Pancreas (tissue), 10 donors: ENCODE measurements at places on chromosomes 7 and 10. TPM values are rescaled to one million over a fixed set of nuclear protein-coding genes. Genes with fewer than 3 reads are reported as not detected.

GRCh38 chr10:35540296-35541164 is 64.6 kb upstream of the GJD4 start:
- DNase-seq: no peak

DNA sequence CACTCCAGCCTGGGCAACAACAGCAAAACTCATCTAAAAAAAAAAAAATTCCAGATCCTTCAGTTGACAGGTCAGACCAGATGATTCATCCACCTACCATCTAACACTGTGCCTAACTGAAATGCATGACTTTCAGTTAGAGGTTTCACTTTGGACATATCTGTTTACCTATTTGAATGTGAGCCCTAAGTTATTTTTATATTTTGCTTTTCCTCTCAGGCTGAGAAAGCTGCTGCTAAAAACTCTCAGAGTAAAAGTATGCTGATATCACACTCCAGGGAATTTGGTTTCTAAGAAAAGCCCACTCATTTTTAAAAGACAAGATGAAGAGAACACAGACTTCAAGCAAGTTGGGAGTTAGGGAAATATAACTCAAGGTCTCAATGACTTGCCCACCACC is 126.0 kb downstream of the SGMS1 start:
- no peak for DNase-seq

GRCh38 chr7:34269084-34269483 is 363.7 kb downstream of the BMPER start:
- DNase-seq: no peak

- no peak for DNase-seq
Measured at GRCh38 chr7:112371701-112372100, 78.6 kb upstream of the IFRD1 start.

GRCh38 chr10:99534939-99535763 is 2.4 kb downstream of the NKX2-3 start:
- no peak for DNase-seq

- no peak for DNase-seq
Measured at GRCh38 chr10:117246997-117247671, 6.2 kb downstream of the SLC18A2 start.

GRCh38 chr7:70042533-70042932 is 444.3 kb downstream of the AUTS2 start:
- no peak for DNase-seq

DNA sequence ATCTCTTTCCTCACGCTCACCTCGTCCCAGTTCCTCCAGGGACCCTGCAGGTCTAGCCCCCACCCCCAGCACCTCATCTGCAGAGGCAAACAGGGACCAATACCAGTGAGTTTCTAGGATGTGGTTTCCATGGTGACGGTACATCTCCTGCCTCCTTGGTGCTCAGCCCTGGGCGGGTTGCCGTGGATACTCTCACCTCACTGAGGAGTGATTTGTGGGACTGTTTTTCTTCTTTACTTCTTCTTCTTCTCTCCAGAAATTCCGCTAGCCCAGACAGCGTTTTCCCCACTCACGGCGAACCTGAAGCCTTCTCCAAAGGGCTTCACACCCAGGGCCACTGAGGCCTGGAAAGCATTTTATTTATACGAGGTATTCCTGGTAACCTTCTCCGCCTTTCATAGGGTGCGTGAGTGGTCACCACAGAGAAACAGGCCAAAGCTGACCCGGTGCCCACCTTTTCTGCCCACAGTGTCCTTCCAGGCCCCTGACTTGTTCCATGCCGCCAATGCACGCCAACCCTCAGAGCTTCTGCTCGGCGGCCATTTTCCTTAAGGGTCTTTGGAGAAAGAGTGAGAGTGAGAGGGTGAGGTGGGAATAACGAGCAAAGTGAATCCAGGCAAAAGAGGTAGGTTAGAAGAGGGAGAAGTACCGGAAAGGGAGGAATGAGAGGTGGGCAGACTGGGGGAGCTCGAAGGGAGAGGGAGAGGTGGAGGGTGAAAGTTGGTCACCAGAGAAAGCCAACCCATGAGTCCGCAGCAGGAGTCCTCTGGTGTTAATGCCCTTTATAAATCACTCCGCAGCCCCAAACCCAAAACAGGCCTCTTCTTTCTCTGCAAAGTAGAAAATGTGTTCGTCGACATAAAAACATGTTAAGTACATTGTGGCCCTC is 15.5 kb downstream of the FAM241B start:
- DNase-seq: no peak

- no peak for DNase-seq
Measured at GRCh38 chr7:16515785-16516685, 10.6 kb upstream of the LRRC72 start.

DNA sequence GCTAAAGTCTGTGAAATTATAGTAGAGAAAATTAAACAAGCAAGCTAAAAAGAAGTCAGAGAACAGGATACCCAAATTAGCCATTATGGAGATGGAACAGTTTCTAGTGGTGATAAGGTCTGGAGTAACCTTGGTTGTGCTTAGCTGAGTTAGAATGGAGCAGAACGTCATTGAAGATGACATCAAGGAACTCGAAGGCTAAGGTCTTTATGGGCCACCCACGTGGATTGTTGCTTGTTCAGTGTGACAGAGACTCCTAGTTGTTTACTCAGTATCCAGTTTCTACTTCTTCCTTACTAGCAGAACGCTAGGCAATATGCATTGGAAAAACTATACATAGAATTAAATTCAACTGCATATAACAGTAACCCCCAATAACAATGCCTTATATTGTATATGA is 39.7 kb downstream of the AHCYL2 start:
- DNase-seq: no peak

GRCh38 chr10:64486149-64486548 is 964.9 kb downstream of the REEP3 start:
- no peak for DNase-seq

- DNase-seq: no peak
Measured at GRCh38 chr10:14612873-14613587, 161.7 kb downstream of the FAM107B start.

DNA sequence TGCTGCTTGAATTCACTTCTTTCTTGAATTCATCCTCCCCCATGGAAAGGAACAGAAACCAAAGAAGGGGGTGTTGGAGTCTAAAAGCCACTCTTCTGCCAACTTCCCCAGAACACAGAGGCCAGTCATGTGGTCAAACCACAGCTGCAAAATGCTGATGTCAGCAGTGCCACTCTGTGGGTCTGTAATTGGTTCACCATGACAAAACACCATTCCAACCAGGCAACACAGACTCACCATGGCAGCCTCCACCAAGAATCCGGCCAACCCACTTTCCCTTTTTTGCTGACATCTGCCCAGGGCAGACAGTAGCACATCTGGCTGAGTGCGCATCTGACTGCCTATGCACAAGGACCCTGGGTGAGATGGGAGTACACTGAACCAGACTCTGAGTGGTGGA is 16.8 kb downstream of the OSBPL3 start:
- no peak for DNase-seq

GRCh38 chr10:129941199-129942018 is 22.7 kb downstream of the EBF3 start:
- DNase-seq: no peak

- DNase-seq: no peak
Measured at GRCh38 chr10:130212746-130213145, 76.6 kb downstream of the GLRX3 start.

DNA sequence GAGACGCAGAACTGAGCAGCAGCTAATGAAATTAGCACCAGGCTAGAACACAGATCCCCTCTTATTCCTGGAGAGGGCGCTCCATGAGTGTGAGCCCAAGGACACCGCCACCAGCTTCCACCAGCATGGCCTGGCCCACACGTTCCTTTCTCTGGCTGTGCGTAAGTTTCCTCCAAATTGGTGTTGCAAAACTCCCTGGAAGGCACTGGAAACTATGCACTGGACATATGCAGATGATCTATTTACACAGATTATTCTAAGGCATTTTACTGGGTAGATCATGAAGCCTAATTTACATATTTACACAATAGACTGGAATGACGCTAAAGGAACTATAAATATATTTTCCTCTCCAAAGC is 455.6 kb upstream of the FOXK1 start:
- no peak for DNase-seq

TMEM225B gene
- total RNA-seq: 0.52 TPM

CPA2 gene
- total RNA-seq: 5,612 TPM

TEX47 gene
- total RNA-seq: not detected

MYPN gene
- 0.40 TPM for total RNA-seq

ACSM6 gene
- total RNA-seq: 4.3 TPM

GPR26 gene
- not detected for total RNA-seq

MEIG1 gene
- 0.44 TPM for total RNA-seq

PIK3AP1 gene
- 24.7 TPM for total RNA-seq

TAS2R4 gene
- 0.32 TPM for total RNA-seq

FFAR4 gene
- total RNA-seq: 1.0 TPM

PNLIPRP1 gene
- 4,263 TPM for total RNA-seq

SLC26A5 gene
- total RNA-seq: not detected
